Tibial artery (tissue), 4 donors: ENCODE measurements at places on chromosomes 16 and 17.

DNA sequence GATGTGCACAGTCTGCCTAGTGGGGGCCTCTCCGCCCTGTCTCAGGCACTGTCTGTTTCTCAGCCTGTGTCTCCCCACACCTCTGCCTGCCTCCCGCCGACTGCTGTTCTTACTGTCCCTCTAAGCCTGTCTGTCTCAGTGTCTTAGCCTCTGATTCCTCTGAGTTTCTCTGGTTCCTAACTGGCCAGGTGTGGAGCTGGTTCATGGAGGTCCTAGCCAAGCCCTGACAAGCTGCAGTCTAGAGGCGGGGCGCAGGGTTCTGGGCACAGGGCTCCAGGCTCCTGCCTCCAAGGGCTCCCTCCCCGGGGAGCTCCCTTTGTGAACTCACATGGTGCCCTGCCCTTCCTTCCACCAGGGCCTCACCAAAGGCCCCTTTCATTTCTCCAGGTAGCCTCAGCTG lies 19.4 kb downstream of the C17orf100 start:
- DNase-seq, result no peak

- DNase-seq, result no peak
These were observed 50.6 kb downstream of the MPHOSPH6 start for GRCh38 chr16:82119405-82119804.

DNA sequence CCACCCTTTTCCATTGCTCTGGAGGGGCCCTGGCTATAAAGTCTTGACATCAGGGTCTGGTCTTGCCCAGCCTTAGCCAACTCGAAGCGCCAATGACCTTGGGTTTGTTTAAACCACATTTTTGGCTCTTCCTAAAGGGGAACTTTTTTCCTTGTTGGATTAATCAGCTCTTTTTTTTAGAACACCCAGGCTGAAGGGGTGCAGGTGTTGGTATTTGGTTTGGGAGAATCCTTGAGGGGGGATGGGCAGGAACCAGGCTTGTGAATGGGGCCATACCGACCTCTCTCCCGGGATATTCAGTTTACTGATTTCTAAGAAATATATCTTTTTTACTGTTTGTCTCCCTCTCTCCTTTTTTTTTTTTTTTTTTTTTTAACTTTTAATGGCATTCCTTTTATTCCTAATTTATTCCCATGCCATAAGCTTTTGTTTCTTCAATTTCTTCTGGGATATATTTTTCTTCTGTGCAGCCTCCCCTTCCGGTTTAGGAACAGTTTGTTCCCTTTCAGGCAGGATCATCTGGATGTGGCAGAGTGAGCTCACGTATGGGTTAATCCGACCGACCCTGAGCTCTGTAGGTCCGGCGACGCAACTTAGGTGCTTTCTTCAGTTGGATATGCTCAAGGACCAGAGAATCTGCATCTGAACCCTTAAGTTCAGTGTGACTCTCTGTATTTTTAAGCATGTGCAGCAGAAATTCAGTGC lies 129.5 kb downstream of the ABCC6 start:
- DNase-seq, result no peak

DNA sequence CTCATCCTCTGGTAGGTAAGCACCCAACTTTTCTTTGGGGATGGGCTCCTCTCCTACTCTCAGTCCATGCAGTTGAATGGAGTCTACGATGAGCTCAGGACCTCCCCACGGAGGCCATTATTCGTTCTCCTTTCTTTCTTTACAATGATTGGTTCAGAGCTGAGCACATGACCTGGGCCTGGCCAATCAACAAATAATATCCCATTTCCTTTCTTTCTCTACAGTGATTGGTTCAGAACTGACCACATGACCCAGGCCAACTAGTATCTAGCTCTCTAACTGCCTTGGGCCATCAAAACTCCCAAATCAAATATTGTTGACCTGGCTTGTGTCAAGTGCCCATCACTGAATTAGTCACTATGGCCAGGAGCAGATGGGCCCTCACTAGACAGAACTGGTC lies 129.2 kb downstream of the USP31 start:
- DNase-seq, result no peak

- no peak for DNase-seq
These were observed 1.8 kb downstream of the ITGAX start for GRCh38 chr16:31356566-31357323.

DNA sequence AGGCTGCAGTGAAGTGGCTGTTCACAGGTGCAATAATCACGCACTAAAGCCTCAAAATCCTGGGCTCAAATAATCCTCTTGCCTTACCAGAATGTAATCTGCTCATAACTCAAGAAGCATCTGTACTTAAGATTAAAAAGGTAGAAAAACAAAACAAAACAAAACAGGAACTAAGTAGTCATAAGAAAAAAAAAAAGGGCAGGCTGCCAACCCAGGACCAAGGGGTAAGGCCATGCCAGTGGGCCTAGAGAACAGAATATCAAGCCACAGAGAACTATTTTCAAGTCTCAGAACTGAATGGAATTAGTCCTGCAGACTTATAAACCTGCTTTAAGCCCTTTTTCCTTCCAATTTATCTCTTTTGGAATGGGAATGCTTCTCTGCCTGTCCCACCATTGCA lies 64.8 kb upstream of the TBC1D3K start:
- DNase-seq, result no peak

GRCh38 chr16:10314811-10315210 lies 71.0 kb upstream of the ATF7IP2 start:
- DNase-seq, result no peak

- no peak for DNase-seq
These were observed 116.5 kb downstream of the CLEC16A start for GRCh38 chr16:11060842-11061241.

DNA sequence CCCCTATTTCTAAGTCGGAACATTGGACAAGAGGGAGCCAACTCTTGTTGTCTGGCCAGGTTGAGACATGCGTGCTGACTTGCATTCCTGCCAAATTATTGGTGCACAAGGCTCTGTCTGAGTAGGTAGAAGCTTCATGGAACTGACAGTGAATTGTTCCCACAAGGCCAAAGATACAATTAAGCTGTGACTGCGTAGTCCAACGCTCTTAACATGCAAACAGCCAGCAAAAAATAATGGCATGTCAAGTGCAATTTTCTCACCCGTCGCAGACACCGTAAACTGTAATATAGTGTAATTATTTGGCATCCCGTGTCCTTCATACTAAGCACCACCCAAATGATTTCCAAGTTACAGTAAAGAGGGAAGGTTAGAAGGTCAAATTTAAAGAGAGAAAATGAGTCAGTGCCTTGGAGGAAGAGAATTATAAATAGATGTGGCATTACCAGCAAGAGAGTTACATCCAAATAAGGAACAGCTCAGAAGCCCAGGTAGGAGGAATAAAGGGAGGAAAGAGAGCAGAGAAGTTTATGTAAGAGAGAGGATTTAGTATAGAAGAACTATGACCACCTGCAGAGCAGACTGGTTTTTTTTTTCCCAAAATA lies 21.8 kb downstream of the CDH8 start:
- DNase-seq, result no peak

DNA sequence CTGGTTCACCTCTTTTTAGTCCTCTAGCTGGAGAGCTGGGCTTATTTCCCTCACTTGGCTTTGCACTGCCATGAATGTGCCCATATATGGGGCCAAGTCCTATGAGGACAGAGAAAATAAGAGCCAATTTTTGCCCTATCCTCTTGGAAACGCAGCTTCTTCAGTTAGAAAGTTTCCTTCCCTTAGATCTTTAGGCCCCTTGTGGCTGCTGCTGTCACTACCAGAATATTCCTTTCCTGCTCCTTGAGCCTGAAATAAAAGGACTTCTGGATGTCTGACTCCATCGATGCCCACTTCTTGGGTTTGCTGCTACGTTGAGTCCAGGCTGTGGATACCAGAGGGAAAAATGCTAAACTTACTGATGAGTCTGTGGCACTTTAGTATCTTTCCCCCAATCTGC lies 487.1 kb downstream of the GRIN2A start:
- no peak for DNase-seq

- DNase-seq, result no peak
These were observed 1.2 kb upstream of the CBLN1 start for GRCh38 chr16:49282690-49283375.

- DNase-seq, result no peak
These were observed 11.2 kb downstream of the PHF12 start for GRCh38 chr17:28940142-28940541.

- no peak for DNase-seq
These were observed 222.7 kb downstream of the LGALS9B start for GRCh38 chr17:20244671-20245070.

GRCh38 chr16:27819356-27819755 lies 244.2 kb downstream of the GSG1L start:
- no peak for DNase-seq

GRCh38 chr16:58128711-58129096 lies 477 bp downstream of the CFAP20 start:
- no peak for DNase-seq

GRCh38 chr17:16940116-16940881 lies 31.6 kb downstream of the TNFRSF13B start:
- DNase-seq, result no peak

DNA sequence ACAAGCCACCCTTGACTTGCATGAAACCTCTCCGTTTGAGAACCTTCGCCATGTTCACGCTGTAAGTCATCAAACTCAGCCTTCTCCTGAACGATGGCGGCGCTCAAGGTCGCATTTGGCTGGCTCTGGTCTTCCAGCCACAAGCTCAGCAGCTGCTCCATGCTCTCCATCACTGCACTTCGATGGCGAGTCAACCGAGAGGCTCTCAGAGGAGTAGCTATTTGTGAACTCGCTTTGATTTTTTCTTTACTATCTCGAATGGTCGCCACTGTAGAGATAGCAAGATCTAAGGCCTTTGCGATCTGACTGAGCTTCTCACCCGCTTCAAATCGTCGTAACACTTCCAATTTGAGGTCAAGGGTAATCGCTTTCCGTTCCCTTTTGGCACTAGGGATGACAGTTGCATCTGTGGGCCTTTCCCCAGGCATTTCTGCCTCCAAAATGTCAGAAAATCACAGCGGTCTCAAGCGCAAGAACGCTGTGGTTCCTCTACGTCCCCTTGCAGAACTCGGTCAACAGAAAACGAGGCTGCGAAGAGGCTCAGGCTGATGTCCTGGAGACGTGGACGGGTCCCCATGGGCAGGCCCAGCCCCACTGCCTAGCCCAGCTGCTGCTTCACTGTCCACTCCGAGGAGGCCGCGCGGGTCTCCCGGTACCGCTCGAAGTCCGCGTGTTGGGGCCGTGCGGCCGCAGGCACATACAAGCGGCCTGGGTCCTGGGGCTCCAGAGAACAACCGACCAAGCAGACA lies 23.1 kb downstream of the DEF8 start:
- no peak for DNase-seq

GRCh38 chr16:54174201-54174600 lies 112.4 kb downstream of the IRX3 start:
- DNase-seq, result no peak

- no peak for DNase-seq
These were observed 1.8 kb upstream of the HOXB4 start for GRCh38 chr17:48579760-48580554.

GRCh38 chr17:17626151-17626805 lies 34.8 kb upstream of the PEMT start:
- no peak for DNase-seq

GRCh38 chr17:16442141-16442540 lies 26.8 kb downstream of the TRPV2 start:
- no peak for DNase-seq

DNA sequence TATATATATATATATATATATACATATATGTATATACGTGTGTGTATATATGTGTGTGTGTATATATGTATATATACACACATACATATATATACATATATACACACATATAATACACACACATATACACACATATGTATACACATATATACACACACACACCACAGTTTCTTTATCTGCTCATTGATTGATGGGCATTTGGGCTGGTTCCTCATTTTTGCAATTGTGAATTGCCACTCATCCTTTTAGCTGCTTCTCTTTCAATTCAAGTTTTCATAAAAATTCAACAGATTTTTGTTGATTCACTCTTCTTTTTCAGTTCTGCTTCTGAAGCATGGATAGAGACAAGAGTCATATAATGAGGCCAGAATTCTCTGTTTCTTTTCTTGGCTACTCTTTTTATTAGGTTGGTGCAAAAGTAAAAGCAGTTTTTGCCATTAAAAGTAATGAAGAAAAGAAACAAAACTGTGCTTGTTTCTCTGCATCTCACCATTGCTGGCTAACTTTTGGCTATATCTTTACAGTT lies 44.5 kb downstream of the SLFN5 start:
- DNase-seq, result no peak

- DNase-seq, result no peak
These were observed 22.1 kb upstream of the PHF12 start for GRCh38 chr17:28973425-28973824.
